ENCODE measurements at places on chromosomes 7 and 10. TPM values are rescaled to one million over a fixed set of nuclear protein-coding genes. Genes with fewer than 3 reads are reported as not detected.

DNA sequence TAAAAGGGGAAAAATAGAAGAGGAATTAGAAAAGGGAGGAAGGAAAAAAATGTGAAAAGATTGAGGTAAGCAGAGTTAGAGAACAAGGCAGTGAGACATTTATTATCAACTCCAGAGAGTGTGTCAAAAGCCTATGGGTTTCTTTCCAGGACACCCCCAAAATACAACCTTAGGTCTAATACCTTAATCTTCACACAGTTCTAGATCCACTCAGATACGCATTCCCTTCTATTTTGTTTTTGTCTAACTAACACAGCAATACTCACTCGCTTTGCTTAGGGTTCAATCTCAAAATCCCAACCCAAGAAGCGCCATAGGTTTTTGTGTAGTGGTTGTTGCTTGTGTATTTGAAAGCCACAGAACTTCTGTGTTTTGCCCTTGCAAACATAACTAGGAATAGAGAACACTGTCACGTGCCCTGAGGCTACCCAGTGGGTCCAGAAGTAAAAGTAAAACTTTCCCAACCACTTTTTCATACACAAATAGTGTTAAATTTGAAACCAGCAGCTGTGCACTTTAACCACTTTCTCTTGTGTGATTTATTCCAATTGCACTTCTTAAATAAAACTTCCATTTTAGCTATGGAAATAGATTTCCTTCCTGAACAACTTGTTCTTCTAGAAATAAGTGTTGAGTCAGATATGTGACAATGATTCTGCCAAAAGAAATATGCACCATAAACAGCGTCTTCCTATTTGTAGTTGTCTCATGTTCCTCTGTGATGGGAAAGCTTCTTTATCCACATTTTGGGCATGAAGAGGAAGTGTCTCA, 414.7 kb upstream of the GHITM start:
- no peak for DNase-seq

GRCh38 chr10:89531359-89531758, 4.0 kb downstream of the SLC16A12 start:
- DNase-seq: no peak

GRCh38 chr10:100433253-100434240, 29.3 kb upstream of the WNT8B start:
- DNase-seq: peak; percentile 87

DNA sequence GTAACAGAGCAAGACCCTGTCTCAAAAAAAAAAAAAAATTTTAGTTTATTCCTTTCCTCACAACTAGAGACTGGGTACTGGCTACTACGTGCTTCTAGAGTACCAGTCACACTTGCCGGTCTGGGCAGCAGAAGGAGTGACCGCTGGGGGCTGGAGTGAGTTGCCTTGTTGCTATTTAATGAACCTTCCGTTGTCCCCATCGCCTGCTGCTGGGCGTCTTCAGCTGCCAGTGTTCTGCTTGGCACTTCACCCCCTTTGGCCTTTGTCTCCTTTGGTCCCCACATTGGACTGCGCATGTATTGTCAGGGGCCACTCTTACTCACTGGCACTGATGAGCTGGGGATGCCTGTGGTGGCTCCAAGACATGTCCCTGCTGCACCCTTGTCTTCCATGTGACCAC, 110.6 kb downstream of the CLEC2L start:
- no peak for DNase-seq

The CYP2C9 gene
- polyA plus RNA-seq: not detected

The ADAP1 gene
- 49.1 TPM for polyA plus RNA-seq

DNA sequence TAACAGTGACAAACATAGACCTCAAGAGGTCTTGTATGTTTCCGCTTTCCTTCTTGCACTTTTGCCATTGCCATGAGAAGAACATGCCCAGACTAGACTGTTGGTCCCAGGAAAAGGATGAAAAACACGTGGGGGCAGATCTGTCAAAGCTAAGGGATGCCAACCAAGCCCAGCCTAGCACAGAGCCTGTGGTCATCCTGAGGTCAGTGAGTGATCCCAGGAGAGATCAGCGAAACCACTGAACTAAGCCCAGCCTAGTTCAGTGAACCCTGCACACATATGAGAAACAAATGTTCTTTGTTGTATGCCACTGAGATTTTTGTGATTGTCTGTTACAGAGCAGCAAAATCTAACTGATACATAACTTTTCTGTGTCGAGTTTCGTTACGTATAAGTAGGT, 718.8 kb downstream of the MAGI2 start:
- DNase-seq: no peak

GRCh38 chr7:420142-421093, 99.2 kb downstream of the PDGFA start:
- DNase-seq: no peak

- DNase-seq: no peak
Observed at GRCh38 chr7:20647908-20648776, 32.7 kb downstream of the ABCB5 start.

The LIPJ gene
- not detected for polyA plus RNA-seq

DNA sequence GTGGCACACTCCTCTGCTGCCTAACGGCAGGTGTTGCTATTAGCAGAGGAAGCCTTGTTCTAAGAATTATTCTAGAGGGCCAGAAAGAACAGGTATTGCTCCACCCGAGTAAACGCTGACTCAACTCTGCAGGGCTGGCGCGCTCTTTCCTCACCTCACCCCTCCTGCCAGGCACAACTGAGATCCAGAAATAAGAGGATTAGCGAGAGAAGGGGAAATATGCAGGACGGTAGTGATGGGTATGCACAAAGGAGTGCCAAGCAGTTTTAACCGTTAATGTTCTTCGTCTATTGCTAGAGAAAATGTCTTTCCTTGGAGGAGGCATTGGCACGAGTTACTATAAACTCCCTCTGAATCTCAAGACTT, 369 bp upstream of the SCIN start:
- DNase-seq: peak; percentile 59

The LLCFC1 gene
- polyA plus RNA-seq: not detected

DNA sequence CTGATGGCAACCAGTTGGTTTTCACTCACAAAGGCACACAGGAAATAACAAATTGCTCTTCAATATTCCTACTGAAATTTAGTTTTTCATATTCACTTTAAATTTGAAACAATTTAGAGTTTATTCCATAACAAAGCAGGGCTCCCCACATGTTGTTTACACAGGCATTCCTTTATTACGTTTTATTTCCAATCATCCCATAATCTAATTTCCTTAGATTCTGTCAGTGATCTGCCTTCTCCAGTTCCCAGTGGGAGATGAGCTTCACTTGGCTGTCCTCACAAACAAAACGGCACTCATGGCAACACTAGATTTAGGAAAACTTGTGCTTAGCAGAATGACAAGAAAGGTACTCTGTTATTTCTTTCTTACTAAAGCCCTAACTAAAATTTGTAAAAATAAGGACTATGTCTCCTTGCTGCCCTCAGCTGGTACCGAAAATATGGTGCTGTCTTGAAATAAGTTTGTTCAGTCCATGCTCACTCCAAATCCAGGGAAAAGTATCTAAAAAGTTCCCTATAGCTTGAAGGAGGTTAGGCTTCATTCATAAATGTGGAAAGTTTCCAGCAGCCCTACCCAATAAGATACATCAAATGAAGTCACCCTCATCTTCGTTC, 23.0 kb downstream of the PHYH start:
- DNase-seq: no peak

- no peak for DNase-seq
Observed at GRCh38 chr7:40800771-40801170, 666.0 kb downstream of the SUGCT start.

The STEAP4 gene
- 26.2 TPM for polyA plus RNA-seq

GRCh38 chr7:32930378-32930777, 26.9 kb upstream of the FKBP9 start:
- DNase-seq: no peak

GRCh38 chr10:116989439-116989838, 15.5 kb downstream of the SHTN1 start:
- DNase-seq: no peak

GRCh38 chr10:70586348-70586930, 16.1 kb downstream of the PRF1 start:
- no peak for DNase-seq

DNA sequence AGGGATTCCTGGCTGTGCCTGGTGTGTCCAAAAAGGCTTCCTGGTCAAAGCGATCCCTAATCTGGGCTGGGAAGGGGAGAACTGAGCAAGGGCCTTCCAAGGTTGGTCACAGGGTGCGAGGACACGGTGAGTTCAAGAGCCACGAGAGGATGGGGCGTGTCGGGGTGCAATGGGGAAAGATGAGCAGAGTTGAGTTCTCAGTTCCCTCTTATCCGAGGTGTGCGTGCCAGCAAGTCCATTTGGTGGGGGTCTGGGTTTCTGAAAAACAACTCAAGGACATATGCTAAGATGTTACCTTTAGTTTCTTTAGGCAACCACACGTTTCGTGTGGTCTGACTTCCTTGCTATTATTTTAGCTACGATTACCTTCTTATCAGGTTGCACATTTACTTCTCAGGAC, 1.3 kb downstream of the ZNF775 start:
- DNase-seq: no peak

GRCh38 chr10:62915158-62915557, 99.0 kb upstream of the EGR2 start:
- DNase-seq: no peak

GRCh38 chr7:100483722-100484672, at the start of gene NYAP1:
NYAP1 (plus strand) TSS chr7:100483927; CDS start chr7:100485312, 1,385 bp downstream.
- DNase-seq: no peak

DNA sequence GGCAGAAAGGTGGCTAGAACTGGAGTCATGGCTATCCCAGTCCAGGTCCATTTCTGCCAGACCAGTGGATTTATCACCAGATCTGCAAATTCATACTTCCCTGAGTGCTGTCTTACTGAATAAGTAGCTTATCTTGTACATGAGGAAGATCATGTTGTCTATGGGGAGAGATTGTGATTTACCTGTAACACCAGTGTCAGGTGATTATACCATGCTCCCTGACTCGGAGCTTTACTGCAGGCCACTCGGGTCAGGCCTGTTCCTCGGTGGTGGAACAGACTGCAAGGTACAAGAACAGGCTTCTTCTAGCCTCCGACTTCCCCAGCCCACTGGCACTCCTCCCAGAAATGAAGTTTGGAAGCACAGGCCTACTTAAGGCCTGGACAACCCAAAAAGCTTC, 42.6 kb upstream of the DLG5 start:
- DNase-seq: no peak

DNA sequence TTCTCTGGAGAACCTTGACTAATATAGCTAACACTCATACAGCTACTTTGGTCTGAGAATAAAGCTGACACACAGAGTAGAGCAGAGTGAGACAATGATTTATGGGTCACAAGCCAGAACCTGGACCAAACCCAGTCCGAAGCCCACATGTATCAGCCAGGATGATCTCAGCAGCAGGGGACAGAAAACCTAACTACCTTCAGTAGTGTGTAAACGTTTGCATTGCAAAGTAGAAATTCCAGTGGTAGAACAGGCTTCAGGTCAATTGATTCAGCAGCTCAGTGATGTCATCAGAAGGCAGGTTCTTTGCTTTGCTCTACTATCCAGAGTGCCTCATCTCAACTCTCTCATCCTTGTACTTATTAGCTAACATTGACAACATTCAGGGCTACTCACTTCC, 62.5 kb upstream of the PALS2 start:
- DNase-seq: no peak

GRCh38 chr7:148883266-148884048, 634 bp downstream of the EZH2 start:
- DNase-seq: peak; percentile 17

The SSC4D gene
- polyA plus RNA-seq: 0.56 TPM

The GIMAP4 gene
- 269 TPM for polyA plus RNA-seq

GRCh38 chr10:6177880-6178281, 24.9 kb upstream of the PFKFB3 start:
- DNase-seq: no peak

DNA sequence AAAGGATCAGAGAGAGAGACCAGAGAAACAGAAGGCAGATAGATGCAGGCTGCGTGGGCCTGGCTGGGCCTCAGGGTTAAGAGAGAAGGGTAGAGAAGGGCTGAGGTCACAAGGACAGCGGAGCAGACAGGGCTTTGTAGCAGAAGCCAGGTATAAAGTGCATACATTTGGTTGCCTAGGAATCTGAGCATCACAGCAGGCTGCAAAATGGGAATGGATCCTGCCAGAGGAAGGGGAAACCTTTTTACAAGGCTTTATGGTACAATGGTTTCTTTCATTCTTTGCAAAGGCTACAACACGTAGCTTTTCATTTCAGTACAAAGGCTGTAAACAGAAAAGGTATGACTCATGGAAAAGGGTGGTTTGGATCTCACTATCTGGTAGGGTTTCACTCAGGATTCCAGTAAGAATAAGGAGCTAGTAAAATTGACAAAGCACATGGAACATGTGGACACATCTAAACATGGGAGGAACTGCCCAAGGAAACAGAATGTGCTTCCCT, 275.1 kb downstream of the DOCK4 start:
- DNase-seq: no peak

The NPY4R2 gene
- not detected for polyA plus RNA-seq

The NKX1-2 gene
- polyA plus RNA-seq: not detected
